MM.1S (cell line): ENCODE measurements at places on chromosomes 3 and 15.

DNA sequence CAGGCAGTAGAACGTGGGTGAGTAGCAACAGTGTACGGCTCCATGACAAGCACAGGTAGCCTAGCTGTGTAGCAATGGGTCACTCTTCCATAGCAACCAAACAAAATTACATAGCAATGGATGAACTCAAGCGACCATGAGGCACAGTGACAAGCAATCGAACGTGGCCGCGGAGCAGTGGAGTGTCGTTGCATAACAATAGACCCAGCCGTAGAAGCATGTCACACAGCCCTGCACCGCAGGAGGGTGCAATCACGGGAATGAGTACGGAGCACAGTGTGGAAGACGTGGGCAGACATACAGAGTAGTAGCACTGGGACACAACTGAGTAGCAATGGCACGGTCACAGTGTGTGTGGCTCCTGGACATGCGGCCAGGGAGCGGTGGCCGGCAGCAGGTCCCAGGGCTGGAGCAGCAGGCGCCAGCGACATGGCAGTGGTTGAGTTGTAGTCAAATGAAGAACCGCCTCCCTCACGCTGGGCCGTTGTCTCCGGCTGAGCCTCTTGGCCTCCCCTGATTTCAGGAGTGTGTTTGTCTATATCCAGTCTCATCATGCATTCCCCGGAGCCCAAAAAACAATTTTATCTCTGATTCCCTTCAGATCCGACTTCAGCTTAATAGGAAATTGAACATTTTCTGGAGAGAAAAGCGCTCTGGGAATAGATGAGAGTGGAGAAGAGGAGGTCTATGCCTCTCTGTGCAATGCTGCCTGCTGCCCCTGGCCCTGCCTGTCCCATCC is 64.1 kb downstream of the CCDC33 start:
- H3K27me3 ChIP-seq: peaks cover 93% of the 10 kb centered on the region
- H3K27ac ChIP-seq: no peak overlapping the region
- no peak overlapping the region for H3K4me3 ChIP-seq
- no peak for DNase-seq
- no peaks in the 10 kb centered on the region for H3K36me3 ChIP-seq
- no peaks in the 10 kb centered on the region for H3K4me1 ChIP-seq

- peaks cover 15% of the 10 kb centered on the region for H3K4me1 ChIP-seq
- no peaks in the 10 kb centered on the region for H3K27me3 ChIP-seq
- H3K4me3 ChIP-seq: no peak overlapping the region
- peak; percentile 26 for DNase-seq
These were observed 22.0 kb downstream of the SLC7A14 start for GRCh38 chr3:170563712-170564423.

DNA sequence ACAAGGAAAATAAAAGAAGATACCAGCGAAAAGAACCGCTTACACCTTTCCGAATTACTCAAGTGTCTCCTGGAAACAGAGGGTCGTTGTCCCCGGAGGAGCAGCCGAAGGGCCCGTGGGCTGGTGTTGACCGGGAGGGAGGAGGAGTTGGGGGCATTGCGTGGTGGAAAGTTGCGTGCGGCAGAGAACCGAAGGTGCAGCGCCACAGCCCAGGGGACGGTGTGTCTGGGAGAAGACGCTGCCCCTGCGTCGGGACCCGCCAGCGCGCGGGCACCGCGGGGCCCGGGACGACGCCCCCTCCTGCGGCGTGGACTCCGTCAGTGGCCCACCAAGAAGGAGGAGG is 325 bp downstream of the ALCAM start:
- H3K27me3 ChIP-seq: peaks cover 6% of the 10 kb centered on the region; the same call in 1 of the 2 replicates
- DNase-seq: peak; percentile 36
- no peaks in the 10 kb centered on the region for H3K36me3 ChIP-seq
- H3K4me3 ChIP-seq: peak overlapping the region; percentile 96
- peaks cover 10% of the 10 kb centered on the region for H3K4me1 ChIP-seq

GRCh38 chr3:56197991-56198390 is 270.3 kb downstream of the ERC2 start:
- no peaks in the 10 kb centered on the region for H3K4me1 ChIP-seq
- H3K4me3 ChIP-seq: no peak overlapping the region
- DNase-seq: no peak
- H3K36me3 ChIP-seq: no peaks in the 10 kb centered on the region

GRCh38 chr3:25911525-25912295 is 121.8 kb downstream of the OXSM start:
- H3K4me1 ChIP-seq: no peaks in the 10 kb centered on the region
- no peaks in the 10 kb centered on the region for H3K27me3 ChIP-seq
- no peak overlapping the region for H3K4me3 ChIP-seq
- no peak overlapping the region for H3K27ac ChIP-seq

- H3K4me1 ChIP-seq: no peaks in the 10 kb centered on the region
- no peak overlapping the region for H3K27ac ChIP-seq
- H3K36me3 ChIP-seq: no peaks in the 10 kb centered on the region
- no peaks in the 10 kb centered on the region for H3K27me3 ChIP-seq
These were observed 405.7 kb downstream of the LSAMP start for GRCh38 chr3:116039651-116039985.

DNA sequence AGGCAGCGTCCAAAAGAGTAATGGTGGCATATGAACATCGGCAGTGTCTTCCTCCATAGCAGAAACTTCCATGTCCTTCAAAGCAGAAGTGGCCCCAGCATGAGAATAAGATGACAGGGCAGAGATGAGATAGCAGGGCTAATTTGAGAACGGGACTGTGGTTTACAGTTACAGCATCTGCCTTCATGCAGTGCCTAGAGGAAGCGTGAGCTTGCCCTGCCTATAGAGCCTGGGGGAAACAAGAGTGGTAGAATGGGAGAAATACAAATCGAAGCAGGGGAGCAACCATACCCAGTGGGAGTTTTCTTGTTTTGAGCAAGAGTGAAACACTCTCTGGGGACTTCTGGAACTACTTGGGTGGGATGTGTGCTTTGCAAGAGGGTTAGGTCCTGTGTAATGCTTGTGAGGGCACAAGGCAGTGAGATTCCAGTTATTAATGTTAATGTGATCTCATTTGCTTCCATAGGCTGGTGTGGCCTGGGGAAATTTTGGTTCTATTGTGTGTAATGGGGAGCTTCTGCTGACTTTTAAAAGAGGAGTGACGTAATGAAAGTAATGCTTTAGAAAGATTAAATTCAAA is 616.9 kb downstream of the ZIC1 start:
- H3K4me3 ChIP-seq: no peak overlapping the region
- H3K27ac ChIP-seq: no peak overlapping the region
- H3K4me1 ChIP-seq: no peaks in the 10 kb centered on the region
- no peak for DNase-seq
- no peaks in the 10 kb centered on the region for H3K36me3 ChIP-seq

DNA sequence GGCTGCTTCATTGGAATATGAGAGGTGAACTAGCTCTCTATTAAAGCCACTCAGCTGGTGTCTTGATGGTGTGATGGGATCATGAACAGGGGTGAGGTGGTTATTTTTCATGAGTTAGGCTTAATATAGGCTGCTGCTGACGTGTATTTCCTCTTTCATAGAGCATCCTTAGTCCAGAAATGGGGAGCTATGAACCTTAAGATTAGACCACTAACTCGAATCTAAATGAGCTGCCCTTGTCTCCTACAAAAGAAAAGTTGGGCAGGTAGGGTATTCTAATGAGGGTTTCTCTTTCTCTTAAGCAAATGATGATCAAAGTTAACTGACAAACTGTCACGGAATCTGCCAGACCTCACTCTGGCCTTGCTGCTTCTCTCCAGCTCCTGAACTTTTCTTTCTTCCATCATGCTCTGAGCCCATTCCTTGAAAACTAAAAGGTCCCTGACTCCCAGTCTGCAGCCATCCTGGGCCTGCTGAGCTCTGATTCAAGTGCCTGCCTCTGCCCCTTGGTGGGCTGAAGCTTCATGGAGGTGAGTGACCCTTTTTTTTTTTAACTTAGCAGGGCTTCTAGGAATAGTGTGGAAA is at the start of gene TRIM69:
Gene TRIM69, plus strand, starts transcription at position 348 of the 585 bp plus-strand sequence. Its CDS starts 177 bp downstream, at position 525.
- H3K27ac ChIP-seq: peak within 1 kb of the TSS; percentile 63
- peak within 1 kb of the TSS; percentile 30 for H3K4me3 ChIP-seq
- H3K4me1 ChIP-seq: peaks cover 22% of the 10 kb centered on the region

- no peak overlapping the region for H3K4me3 ChIP-seq
- H3K27me3 ChIP-seq: peaks cover 10% of the 10 kb centered on the region
- H3K4me1 ChIP-seq: 0 out of 2 replicates have a peak, but pooled peaks cover 3% of the 10 kb centered on the region
- H3K36me3 ChIP-seq: no peaks in the 10 kb centered on the region
These were observed 17.7 kb downstream of the PTH1R start for GRCh38 chr3:46895204-46895660.

GRCh38 chr3:22691407-22691806 is 511.7 kb upstream of the UBE2E2 start:
- DNase-seq: no peak
- H3K4me1 ChIP-seq: no peaks in the 10 kb centered on the region
- H3K27me3 ChIP-seq: no peaks in the 10 kb centered on the region
- no peak overlapping the region for H3K27ac ChIP-seq

- H3K4me3 ChIP-seq: no peak overlapping the region
- no peaks in the 10 kb centered on the region for H3K4me1 ChIP-seq
- H3K27ac ChIP-seq: no peak overlapping the region
- H3K36me3 ChIP-seq: peaks cover 2% of the 10 kb centered on the region; the same call in 1 of the 2 replicates
- 0 out of 2 replicates have a peak, but pooled peaks cover 3% of the 10 kb centered on the region for H3K27me3 ChIP-seq
These were observed 2.4 kb upstream of the ELP6 start for GRCh38 chr3:47515864-47516319.

DNA sequence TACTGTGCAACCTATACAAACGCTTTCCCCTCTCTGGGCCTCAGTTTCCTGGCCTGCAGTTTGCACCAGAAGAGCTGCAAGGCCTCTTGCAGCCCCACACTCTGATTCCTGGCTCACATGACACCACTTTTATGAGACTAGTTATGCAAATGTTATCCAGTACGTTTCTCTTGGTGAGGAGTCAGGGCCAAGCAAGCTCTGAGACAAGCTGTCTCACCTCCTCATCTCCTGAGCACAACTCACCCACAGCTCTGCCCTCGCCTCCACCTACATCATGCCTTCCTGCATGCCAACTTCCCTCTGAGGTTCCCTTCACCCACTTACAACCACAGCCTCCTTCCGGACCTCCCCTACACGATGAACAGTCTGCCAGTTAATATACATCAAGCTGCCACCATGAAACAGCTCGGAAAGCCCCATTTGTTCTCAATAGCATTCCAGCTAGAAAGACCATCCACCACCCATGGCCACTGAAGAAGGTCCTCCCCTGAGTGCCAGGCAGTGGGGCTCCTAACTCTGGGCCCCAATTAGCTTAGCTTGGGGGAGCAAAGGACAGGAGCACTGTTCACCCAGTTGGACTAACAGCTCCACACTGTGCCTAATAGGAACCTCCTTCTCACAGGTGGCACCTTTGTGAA is 25.0 kb downstream of the CRYGS start:
- no peaks in the 10 kb centered on the region for H3K36me3 ChIP-seq
- no peak overlapping the region for H3K27ac ChIP-seq
- no peaks in the 10 kb centered on the region for H3K27me3 ChIP-seq
- H3K4me3 ChIP-seq: no peak overlapping the region

GRCh38 chr3:9047452-9048346 is 84.4 kb upstream of the RAD18 start:
- H3K4me1 ChIP-seq: no peaks in the 10 kb centered on the region
- H3K36me3 ChIP-seq: no peaks in the 10 kb centered on the region
- no peak for DNase-seq
- no peaks in the 10 kb centered on the region for H3K27me3 ChIP-seq

DNA sequence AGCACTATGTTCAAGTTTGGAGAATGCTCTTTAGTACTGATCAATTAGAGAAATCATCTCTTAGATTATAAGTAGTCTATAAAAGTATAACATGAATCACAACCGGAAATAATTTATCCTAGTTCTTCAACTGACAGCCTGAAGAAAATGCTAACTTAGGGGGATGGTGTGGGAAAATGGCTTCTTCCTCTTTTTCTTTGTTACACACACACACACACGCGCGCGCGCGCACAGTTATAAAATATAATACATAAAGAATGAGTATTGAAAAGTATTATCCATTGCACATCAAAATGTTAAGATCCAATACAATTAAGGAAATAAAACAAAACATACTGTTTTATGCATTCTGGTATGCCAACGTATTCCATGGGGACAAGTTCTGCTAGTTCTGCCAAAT is 11.2 kb upstream of the GTF2A2 start:
- no peaks in the 10 kb centered on the region for H3K27me3 ChIP-seq
- peaks cover 26% of the 10 kb centered on the region; the same call in 1 of the 2 replicates for H3K36me3 ChIP-seq
- no peaks in the 10 kb centered on the region for H3K4me1 ChIP-seq
- no peak for DNase-seq
- H3K27ac ChIP-seq: no peak overlapping the region

DNA sequence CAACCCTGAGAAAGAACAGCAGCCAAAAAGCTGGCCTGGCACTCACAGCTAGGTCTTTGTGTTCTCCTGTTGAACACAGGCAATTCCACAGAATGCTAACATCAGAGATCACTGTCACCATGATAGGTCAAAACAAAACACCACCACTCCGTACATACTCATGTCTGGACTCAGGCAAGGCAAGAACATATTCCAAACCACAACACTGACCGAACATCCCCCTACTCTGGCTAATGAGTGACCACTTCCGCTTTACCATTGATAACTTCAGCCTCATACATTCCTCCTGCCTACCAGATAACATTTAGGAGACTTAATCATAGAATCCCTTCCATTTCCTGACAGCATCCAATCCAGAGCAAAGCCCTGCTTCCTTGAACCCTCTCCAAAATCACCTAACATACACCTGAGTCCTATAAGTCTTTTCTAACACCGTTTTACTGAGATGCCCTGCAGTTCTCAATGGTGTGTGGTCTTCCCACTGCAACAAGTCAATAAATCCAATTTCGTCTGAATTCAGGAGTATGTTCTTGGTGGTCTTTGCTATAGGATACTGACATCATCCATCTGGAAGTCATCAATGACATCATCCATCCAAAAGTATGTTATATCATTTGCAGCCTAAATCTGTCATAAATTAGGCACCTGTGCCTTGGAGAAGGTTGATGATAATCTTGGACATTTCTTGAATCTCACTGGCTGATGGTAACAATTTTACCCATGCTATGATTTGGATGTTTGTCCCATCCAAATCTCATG is 23.7 kb downstream of the RIOX2 start:
- no peak for DNase-seq
- peaks cover 7% of the 10 kb centered on the region; the same call in 1 of the 2 replicates for H3K36me3 ChIP-seq
- H3K27ac ChIP-seq: no peak overlapping the region
- H3K27me3 ChIP-seq: no peaks in the 10 kb centered on the region
- H3K4me1 ChIP-seq: no peaks in the 10 kb centered on the region

DNA sequence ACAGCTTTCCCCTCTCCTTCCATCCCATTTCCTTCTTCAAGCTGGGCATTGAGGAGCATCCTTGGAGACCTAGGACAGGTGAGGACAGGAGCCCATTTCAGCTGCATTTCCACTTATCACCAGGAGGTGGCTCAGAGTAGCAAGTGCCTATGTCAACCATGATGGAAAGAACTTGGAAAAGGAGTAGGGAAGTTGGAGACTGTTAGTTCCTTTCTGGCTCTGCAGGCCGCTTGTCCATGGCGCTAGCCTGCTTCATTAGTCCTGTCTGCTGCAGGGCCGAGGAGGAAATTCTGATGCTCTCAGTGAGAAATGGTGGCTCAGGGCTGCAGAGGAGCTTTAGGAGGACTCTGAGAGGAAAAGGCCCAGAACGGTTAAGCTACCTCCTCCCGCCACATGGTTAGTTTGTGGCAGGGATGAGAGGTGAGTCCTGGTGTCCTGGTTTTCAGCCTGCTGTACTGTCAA is 7.0 kb upstream of the CD276 start:
- DNase-seq: peak; percentile 48
- no peaks in the 10 kb centered on the region for H3K36me3 ChIP-seq
- no peak overlapping the region for H3K27ac ChIP-seq
- H3K4me3 ChIP-seq: no peak overlapping the region
